ENCODE measurements at places on chromosomes 11 and 22. TPM values are rescaled to one million over a fixed set of nuclear protein-coding genes. Genes with fewer than 3 reads are reported as not detected.

C1QTNF5 gene
- polyA plus RNA-seq: 27.1 TPM

OR9G4 gene
- not detected for polyA plus RNA-seq

MS4A1 gene
- 0.05 TPM for polyA plus RNA-seq

SCUBE1 gene
- 0.34 TPM for polyA plus RNA-seq

TYR gene
- not detected for polyA plus RNA-seq

ZDHHC8 gene
- polyA plus RNA-seq: 34.2 TPM

TNNT3 gene
- polyA plus RNA-seq: 63.1 TPM

CATSPER1 gene
- not detected for polyA plus RNA-seq

LTBP3 gene
- polyA plus RNA-seq: 60.2 TPM

MED15 gene
- 30.9 TPM for polyA plus RNA-seq

All from right cardiac atrium (tissue), 5 donors.